ENCODE measurements at places on chromosomes 4 and X.

GRCh38 chrX:22534643-22535042, 261.9 kb downstream of the CBLL2 start:
- no peak for DNase-seq

GRCh38 chrX:38192007-38192810, 28.5 kb downstream of the SRPX start:
- DNase-seq, result no peak

GRCh38 chr4:143185253-143186107, 763 bp downstream of the USP38 start:
- DNase-seq, result peak; percentile 1

DNA sequence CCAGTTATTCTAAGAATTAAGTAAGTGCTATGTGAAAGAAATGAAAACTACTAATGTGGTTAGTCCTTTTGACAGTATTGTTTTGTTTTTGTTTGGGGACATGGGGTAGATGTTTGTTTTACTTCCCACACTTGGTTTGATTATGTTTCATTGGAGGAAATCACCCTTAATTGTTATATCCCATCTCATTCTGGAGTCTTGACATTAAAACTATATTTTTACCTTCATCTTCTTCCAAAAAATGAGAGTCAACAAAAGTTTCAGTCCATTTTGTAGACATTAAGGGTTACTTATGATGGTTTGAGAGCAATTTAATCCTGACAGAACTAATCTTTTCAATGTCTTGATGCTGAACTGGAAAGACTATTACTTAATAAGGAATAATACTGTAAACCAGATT, 108.7 kb downstream of the GPC3 start:
- DNase-seq, result no peak

GRCh38 chr4:149065753-149066152, 623.5 kb upstream of the NR3C2 start:
- no peak for DNase-seq

- DNase-seq, result no peak
Measured at GRCh38 chr4:38989487-38989886, 42.7 kb downstream of the TMEM156 start.

DNA sequence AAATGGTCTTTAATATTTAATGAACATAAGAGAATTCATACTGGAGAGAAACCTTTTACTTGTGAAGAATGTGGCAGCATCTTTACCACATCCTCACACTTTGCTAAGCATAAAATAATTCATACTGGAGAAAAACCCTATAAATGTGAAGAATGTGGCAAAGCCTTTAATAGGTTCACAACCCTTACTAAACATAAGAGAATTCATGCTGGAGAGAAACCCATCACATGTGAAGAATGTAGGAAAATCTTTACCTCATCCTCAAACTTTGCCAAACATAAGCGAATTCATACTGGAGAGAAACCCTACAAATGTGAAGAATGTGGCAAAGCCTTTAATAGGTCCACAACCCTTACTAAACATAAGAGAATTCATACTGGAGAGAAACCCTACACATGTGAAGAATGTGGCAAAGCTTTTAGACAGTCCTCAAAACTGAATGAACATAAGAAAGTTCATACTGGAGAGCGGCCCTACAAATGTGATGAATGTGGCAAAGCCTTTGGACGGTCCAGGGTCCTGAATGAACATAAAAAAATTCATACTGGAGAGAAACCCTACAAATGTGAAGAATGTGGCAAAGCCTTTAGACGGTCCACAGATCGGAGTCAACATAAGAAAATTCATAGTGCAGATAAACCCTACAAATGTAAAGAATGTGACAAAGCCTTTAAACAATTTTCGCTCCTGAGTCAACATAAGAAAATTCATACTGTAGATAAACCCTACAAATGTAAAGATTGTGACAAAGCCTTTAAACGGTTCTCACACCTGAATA, 35.6 kb downstream of the ZNF141 start:
- no peak for DNase-seq

- no peak for DNase-seq
Measured at GRCh38 chr4:56637154-56637553, 43.9 kb downstream of the HOPX start.

GRCh38 chr4:7815562-7815961, 124.1 kb downstream of the AFAP1 start:
- no peak for DNase-seq

DNA sequence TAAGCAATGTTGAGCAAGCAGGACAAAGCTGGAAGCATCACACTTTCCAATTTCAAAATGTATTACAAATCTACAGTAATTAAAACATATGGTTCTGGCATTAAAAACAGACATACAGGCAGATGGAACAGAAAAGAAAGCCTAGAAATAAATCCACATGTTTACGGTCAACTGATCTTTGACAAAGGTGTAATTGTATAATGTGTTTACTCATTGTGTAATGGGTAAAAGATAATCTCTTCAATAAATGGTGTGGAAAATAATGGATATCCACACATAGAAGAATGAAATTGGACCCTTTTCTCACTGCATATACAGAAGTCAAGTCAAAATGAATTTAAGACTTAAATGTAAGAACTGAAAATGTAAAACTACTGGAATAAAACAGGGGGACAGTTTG, 394.2 kb downstream of the ANKRD50 start:
- no peak for DNase-seq

GRCh38 chr4:6908432-6909112, 1.1 kb upstream of the TBC1D14 start:
- DNase-seq, result no peak

GRCh38 chrX:45748369-45748774, 547.7 kb upstream of the DIPK2B start:
- no peak for DNase-seq

DNA sequence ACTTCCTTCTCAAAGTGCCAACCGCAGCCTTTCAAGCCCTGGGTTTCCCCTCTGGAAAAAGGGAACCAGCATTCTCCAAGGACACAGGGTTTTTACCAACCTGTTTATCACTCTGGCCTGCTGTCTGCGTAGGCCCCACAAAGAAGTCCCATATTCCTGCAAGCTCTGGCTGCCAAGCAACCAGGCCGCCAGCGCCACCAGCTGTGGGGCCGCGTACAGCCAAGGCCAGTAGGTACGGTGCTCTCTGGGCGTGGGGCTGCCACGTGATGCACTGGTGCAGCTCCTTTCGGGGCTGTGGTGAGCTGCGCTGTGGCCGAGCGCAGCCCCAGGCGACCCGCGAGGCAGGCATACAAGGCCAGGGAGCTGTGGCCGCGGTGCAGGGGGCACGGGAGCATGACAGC, 22.1 kb downstream of the LUZP4 start:
- DNase-seq, result no peak

GRCh38 chr4:108762559-108763225, at the start of gene ETNPPL:
Gene ETNPPL, minus strand, starts transcription at chr4:108763053. Its CDS starts 155 bp downstream, at chr4:108762898.
- DNase-seq, result no peak

- DNase-seq, result no peak
Measured at GRCh38 chrX:24513416-24513815, 48.3 kb downstream of the PDK3 start.

GRCh38 chr4:132792310-132792709, 356.8 kb upstream of the PCDH10 start:
- DNase-seq, result no peak

DNA sequence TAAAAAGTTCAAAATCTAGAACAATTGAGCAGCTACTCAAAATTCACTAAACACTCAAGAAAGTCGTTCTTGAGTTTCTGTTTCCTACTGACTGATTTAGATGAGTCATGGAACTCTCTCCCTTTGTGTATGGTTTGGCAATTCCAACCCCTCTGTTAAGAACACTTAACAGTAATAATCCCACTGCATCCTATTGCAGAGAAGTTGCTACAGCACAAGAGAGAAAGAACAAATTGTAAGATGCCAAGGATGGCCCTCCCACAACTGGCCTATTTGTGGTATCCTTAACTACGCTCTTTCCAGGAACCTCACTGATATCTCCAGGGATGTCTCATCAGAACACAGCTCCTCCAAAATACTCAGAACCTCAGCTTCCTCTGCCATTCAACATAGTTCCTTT, 701.8 kb upstream of the TENM3 start:
- no peak for DNase-seq

DNA sequence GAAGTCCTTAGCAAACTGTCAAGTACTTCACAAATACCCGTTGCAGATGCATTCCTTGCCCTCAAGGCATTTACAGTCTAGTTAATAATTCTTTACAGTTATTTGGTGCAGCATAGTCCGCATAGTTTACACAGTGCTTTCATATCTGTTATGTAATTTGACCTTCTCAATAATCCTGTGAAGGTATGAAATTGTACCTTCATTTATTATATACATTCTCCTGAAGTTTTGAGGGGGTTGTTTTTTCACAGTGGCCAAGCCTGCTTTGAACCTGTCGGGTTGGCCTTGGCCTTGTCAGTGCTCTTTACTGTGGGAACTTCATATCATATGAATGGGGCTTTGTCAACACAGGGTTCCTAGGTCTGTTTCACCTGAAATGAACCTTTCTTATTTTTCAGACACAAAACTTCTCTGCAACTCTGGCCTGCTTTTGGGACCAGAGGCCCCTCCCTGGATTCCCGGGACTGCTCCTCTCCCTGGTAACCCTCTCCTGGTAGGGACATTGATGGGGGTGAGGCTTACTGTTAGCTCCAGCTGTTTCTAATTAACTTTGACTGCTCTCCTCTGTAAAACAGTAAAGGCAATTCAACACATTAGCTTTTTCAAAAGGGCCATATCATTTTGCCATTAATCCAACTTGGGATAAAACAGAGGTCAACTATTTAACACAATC, 9.1 kb downstream of the IGFBP7 start:
- DNase-seq, result no peak

DNA sequence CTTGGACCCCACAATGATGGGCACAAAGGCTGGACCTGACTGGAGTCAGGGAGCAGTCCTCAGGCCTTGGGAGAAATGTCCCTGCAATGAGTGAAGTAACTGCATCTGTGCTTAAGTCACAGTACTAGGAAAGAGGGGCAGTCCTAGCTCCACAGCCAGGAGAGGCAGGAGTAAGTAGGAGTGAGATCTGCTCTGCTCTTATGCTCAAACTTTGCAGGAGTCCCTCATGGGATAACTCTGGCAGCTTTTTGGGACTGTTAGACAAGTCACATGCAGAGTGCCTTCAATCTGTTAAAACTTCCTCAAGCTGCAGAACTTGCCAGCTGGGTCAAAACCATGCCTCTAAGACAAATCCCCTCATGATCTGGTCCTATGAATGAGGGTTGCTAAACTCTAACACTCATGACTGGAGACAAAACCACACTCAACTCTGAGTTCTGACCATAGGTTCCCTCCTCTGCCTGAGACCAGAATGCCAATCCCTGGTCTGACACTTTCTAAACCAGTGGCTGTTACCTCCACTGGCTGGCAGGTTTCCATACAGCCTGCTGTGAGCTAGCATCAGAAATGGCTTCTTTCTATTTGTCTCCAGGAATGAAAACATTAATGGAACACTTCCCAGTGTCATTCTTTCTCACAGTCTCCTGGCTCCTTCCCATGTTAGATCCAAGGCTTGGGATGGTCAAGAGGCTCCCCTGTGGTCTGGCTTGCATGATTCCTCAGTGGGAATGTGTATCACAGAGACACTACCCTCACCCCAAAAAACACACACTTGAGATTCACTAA, 819.3 kb downstream of the PCDH7 start:
- no peak for DNase-seq

- DNase-seq, result no peak
Measured at GRCh38 chrX:2652106-2652505, 39.0 kb upstream of the CD99 start.

DNA sequence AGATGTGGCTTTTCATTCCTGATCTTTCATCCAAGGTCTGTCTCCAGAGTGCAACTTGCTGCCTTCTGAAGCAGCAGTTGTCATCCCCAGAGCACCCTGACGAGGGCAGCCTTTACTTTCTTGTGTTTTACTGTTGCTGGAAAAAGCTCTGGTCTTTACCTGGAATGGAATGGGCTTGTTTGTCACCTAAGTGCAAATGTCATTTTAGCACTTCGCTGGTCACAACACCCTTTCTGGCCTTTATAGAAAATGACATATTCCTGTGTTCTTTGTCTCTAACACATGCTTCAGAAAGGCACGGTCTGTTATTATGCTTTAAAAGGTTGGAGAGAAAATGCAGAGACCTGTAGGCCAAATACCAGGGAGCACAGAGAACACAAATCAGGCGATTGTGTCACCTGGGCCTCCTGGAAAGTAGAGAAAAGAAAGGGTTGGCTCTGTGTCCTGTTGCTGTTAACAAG, 332.7 kb upstream of the IGFBP7 start:
- DNase-seq, result no peak

DNA sequence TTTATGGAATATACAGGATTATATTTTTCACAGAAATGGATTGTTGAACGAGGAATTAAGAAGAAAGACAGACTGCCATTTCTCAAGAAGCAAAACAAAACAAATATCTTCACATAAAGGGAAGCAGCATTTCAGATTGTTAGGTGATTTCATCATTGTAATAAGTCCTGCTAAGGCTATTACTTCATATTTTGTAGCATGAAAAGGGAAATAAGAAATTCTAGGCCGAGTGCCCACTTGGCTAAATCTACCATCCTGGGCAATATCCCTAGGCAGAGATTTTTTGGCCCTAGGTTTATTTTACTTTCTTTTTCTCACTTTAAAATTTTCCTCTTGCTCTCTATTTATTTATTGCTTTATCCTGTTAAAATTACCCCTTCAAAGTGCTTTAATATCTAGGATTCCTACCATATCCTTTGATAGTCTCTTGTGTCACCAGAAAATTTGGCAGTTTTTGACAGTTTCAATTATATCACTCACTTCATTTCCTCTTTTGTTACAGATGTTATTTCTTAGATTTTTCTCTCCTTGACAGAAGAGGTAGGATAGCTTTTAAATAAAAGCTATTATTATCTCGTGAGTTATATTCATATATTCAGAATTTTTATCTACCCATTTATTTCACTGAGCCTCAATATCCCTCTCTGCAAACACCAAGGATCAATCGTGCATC, 142.3 kb downstream of the PDGFC start:
- no peak for DNase-seq

GRCh38 chrX:132651421-132652086, 162.7 kb upstream of the MBNL3 start:
- DNase-seq, result no peak

DNA sequence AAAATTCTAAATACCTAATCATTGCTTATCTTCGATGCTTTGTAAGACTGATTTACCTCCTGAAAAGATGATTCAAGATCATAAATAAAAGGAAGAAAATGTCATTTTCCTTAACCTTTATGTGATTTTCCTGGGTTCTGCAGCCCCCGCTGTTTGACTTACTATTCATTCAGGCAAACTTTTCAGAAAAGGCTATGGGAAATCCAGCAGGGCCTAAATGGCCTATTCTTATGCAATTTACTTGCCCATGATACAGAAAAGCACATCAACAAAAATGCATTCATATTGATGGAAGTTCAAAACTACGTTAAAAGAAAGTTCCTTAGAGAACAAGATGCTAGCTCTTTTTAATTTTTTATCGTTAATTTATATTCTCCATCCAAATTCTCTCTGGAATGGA, 51.2 kb downstream of the TMEM144 start:
- DNase-seq, result no peak

DNA sequence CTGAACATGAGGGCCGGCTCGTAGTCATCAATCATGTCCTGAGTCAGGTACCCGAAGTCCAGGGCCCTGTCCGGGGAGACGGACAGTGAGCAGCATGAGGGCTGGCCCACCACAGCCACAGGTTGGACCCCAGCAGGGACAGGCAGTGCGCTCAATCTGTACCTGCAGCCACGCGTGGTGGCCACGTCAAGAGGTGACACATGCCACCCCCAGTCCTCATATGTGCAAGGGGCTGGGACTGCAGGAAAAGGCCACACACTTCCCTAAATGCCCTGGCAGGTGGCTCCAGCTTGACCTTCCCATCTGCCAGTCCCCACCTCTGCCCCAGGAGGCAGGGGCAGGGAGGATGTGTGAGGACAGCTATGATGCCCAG, 73.8 kb upstream of the MXD4 start:
- no peak for DNase-seq

- DNase-seq, result no peak
Measured at GRCh38 chr4:105807496-105807895, 87.8 kb upstream of the NPNT start.

GRCh38 chr4:18180892-18181291, 159.3 kb upstream of the LCORL start:
- no peak for DNase-seq
